CD4-positive, alpha-beta T cell treated with Interleukin-1 beta for 1 hour (primary cell): ENCODE measurements at places on chromosomes 1 and 21.

DNA sequence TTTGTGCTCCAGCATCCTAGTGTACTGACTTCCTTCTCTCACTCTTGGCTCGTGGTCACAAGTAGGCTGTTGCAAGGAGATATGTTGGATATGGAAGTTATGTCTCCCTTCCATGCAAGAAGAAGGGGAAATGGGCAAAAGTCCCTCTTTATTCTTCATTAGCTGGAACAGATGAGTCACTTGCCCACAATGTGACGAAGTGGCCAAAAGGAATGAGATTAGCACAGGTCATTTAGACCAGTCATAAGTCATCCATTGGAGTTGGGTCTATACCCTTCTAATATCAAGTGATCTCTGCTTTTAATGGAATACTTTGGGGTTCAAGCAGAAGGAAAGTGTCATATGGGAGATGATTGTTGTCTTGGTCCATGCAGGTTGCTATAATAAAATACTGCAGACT is 91.2 kb upstream of the NGF start:
- no peak for DNase-seq

DNA sequence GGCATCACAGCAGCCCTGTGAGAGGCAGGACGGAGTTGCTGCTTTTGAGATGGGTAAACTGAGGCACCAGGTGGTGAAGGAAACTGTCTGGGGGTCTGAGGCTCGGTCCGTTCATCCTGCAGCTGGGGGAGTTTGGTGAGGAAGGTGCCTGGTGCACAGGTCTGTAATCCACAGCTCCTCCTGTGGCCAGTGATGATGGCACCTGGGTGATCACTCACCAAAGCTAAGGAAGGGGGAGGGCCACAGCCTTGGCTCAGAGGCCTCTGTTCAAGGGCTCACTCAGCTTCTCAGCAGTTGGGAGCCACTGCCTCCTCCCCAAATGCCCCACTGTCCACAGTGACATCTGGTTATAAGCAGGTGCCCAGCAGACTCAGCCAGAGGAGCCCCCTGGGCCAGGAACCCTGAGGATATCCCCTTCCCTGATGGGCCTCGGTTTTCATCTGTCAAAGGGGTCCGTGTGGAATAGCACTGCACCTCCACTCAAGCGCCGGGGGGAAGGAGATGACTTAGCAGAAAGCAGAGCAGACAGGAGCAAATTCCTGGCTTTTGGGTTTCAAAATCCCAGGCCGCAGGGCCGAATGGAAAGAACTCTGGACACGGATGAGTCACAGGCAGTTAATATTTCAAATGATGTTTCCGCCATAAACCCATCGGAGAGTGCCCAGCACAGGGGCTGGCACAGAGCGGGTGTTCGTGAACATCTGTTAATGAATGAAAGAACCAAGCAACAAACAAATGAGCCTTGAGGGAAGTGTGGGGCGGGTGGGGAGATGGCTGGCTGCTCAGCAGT is 82.8 kb downstream of the DMRTB1 start:
- DNase-seq, result no peak

GRCh38 chr1:182292193-182292741 is 99.3 kb downstream of the GLUL start:
- DNase-seq, result no peak

- DNase-seq, result no peak
These were observed 876 bp downstream of the EFCAB7 start for GRCh38 chr1:63524201-63524600.

- no peak for DNase-seq
These were observed 224.1 kb downstream of the COL11A1 start for GRCh38 chr1:102884238-102884637.

DNA sequence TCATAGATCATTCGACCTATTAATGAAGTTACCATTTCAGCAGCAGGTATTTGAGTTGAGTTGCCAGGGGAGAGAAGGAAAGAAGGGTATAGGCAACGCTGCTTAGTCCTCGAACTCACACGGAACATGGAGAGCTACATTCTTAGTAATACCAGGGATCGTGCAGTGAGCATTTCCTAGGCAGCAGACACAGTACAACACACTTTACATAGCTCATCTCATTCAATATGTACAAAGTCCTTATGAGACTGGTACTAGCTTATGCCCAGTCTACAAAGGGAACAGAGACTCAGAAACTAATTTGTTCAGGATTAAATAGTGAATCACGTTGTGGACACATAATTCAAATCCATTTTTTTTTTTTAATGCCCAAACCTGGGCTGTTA is 25.6 kb downstream of the IRF2BP2 start:
- DNase-seq, result no peak

- DNase-seq, result no peak
These were observed 2.0 kb downstream of the KRTAP10-9 start for GRCh38 chr21:44628707-44629391.

- no peak for DNase-seq
These were observed 20.3 kb downstream of the EPB41 start for GRCh38 chr1:28934676-28935075.

DNA sequence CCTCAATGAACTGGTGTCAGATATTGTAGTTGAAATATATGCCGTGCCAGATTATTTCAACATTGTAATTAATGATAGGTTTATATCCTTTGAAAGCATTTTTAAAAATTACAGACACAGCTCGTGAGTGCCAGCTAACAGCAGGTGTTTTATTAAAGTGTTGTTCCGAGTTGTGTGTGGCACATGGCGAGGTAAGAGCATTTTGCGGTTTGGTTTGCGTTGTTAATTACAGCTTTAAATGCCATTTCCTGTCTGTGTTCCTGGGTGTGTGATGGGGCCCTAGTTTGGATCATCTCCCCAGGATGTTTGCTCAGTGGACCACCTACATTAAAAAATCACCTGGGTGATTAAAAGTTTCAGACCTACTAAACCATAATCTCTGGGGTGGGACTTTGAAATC is 97.4 kb downstream of the PRDM2 start:
- DNase-seq, result no peak

DNA sequence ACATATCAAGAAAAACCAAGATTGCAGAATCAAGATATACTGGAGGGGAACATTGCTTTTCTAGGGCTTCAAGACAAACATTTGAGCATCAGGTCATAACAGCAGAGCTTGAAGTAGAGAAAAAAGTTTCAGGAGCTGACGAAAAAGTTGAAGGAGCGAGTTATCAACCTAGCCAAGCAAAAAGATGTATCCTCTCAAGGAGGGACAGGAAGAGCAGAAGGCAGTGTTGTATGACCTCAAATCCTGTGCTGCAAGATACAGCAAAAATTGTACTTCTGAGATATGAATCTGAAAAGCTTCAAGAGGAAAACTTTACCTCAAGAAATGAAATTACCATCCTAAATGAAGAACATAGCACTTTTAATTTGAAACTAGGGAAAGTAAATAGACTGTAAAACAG is 153.1 kb downstream of the AK5 start:
- no peak for DNase-seq

DNA sequence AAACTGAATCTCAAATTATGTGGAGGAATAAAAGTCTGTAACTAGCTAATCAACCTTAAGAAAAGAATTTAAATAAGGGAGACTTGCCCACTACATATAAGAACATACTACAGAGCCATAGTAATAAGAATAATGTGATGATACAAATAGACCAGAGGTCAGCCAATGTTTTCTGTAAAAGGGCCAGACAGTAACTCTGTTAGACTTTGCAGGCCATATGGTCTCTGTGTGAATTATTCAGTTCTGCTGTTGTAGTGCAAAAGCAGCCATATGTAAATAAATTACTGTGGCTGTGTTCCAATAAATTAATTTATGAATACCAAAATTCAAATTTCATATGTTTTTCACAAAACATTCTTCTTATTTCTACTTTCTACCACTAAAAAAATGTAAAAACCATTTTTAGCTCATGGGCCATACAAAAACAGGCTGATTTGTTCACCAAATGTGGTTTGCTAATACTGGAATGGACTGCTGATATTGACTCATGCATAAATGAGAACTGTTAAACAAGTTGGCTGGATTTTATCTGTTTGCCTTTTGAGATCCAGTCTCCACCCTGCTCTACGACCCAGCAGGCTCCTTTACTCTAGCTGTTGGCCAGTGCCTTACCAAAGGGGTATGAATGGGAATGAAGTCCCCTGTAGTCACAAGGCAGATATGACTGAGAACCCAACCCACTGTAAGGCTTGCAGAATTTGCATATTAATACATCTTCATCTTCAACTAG is 98.2 kb upstream of the ZNHIT6 start:
- no peak for DNase-seq

- peak; percentile 84 for DNase-seq
These were observed 45.1 kb downstream of the SLC2A1 start for GRCh38 chr1:42913426-42914091.

GRCh38 chr1:73106931-73107330 is 824.6 kb upstream of the NEGR1 start:
- DNase-seq, result no peak

- peak; percentile 77 for DNase-seq
These were observed 61.7 kb upstream of the ADAR start for GRCh38 chr1:154669464-154670282.

GRCh38 chr1:173356191-173356762 is 120.9 kb upstream of the PRDX6 start:
- DNase-seq, result no peak

DNA sequence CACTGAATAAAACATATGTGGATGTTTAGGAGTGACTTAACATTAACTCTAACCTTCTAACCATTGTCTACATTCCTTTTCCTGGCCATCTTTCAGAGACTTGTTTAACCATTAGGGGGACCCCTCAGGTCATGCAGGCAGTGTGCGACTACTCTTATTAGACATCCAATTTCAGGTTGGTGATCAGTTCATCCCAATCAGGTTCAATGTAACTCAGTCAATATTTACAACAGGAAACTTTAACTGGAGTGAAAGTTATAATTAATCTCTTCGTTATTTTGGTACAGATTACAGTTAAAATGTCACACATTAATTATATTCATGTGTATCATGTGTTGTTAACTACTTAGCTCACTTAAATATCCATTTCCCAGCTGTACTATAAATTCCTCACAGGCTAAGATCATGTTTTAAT is 68.8 kb upstream of the RGS1 start:
- peak; percentile 40 for DNase-seq

- DNase-seq, result no peak
These were observed 1510.6 kb downstream of the MRPL39 start for GRCh38 chr21:24096651-24097050.

DNA sequence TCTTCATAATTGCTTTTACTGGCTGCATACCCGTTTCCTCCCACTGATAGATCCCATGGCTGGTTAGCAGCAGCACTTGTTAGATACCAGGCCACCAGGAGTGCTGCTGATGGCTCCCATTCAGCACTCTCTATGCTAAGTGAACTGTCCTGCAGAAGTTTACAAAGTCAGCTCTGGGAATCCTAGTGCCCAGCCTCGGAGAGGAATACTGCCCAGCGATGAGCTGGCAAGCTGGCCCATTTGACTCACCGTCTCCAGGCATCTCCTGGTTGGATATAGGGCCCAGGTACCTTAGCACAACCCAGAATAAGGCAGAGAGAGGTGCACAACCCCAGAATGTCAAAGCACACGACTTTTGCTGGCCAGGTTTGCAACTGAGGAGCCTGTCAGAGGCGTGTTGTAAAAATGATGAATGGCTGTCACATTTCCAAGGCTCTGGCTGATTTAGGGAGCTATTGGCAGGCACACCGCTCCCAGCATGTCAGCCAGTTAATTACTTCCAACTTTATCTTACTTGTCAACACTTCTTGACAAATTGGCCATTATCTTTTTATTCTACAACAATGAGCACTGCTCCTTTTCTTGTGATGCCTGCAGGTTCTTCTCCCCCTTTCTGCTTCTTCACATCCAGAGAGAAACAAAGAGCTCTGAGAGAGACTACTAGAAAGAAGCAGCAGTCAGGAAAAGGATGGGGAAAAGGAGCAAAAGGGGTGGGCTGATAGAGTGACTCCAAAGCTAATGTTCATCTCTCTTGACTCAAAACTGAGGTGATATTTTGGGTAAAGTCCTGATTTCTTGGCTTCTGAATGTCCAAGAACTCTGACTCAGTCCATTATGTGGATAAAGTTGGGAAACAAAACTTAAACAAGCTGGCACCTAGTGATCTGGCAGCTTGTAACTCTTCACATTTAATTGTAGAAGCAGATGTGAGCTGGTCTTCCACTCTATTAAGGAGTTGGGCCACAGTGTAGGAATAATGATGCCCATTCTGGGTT is 10.8 kb upstream of the ANGPTL7 start:
- DNase-seq, result no peak

- DNase-seq, result no peak
These were observed 190.3 kb downstream of the C1orf94 start for GRCh38 chr1:34366875-34367624.

DNA sequence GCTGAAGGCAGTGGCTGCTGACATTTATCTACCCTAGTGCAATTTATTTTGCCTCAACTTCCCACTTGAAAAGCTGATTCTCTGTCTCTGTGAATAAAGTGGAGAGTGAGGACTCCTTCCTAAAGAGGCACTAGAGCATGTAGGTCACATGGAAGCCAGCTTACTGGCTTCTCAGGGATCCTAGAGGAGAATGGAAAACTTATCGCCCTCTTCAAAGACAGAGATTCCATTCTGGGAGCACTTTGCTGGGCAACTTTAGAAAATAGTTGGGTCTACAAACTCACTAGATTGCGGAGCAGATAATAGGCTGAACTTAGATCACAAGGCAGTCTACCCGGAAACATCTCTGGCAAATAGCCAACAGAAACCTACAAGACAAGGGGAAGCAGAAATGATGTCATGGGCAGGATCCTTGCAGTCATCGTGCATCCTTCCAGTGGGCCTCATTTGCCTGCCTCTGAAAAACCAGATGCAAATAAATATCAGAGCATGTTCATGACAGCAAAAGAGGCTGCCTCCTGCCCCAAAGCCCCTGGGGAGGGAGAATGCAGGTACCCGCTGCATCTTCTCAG is 104.8 kb upstream of the BARHL2 start:
- DNase-seq, result no peak

DNA sequence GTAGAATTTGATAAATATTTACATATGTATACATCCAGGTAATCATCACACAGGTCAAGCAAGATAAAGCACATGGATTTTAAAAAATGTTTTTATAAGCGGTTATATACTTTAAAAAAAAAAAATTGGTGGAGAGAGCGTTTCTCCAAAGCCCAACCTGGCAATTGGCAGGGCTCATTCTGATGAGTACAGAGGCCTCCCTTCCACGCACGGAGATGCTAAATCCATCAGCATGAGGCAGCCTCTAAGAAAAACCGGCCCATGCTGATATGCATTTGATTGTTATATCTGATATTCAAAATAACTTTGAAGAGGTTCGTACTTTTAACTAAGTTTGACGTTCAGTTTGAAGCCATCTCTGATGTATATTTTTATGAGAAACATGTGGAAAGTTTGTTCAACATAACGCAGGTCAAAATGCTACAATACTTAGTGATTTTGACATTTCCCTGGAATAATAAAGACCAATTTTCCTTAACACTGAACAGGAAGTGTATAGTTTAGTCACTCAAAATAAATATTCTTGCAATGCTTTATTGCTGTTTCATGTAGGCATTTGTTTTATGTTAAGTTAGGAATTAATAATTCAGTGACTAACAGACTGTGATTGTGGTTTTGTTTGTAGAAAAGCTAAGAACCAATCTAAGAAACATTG is 151.7 kb downstream of the NR5A2 start:
- no peak for DNase-seq

DNA sequence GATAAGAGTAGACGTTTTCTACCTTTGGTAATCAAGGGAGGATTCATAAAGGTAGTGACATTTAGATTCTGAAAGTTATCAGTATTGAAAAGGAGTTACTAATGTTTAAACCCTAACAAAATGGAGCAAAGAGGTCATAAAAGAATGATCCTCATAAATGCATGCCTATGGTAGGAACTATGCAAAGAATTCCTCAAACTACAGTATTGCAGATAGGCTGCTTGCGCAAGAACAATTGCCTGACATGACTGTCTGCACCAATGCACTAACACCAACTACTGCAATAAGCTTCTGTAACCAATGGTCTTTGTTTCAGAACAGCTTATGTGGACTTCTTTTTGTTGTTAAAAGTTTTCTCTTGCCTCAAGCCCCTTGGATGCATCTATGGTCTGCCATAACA is 597.3 kb upstream of the ADGRL4 start:
- DNase-seq, result no peak
